ENCODE measurements at places on chromosomes 4 and X. TPM values are rescaled to one million over a fixed set of nuclear protein-coding genes. Genes with fewer than 3 reads are reported as not detected.

The INTS6L gene
- 16.4 TPM for total RNA-seq

The ANAPC10 gene
- total RNA-seq: 22.5 TPM

The MAGED4 gene
- 25.3 TPM for total RNA-seq

The GABRE gene
- 24.7 TPM for total RNA-seq

The BCAP31 gene
- 53.7 TPM for total RNA-seq

The ERVMER34-1 gene
- 3.7 TPM for total RNA-seq
